Activated CD4-positive, alpha-beta T cell treated with anti-CD3 and anti-CD28 coated beads, Interleukin-2, amount 50 U/mL, for 1 hour (primary cell): ENCODE measurements at places on chromosomes 4 and X.

DNA sequence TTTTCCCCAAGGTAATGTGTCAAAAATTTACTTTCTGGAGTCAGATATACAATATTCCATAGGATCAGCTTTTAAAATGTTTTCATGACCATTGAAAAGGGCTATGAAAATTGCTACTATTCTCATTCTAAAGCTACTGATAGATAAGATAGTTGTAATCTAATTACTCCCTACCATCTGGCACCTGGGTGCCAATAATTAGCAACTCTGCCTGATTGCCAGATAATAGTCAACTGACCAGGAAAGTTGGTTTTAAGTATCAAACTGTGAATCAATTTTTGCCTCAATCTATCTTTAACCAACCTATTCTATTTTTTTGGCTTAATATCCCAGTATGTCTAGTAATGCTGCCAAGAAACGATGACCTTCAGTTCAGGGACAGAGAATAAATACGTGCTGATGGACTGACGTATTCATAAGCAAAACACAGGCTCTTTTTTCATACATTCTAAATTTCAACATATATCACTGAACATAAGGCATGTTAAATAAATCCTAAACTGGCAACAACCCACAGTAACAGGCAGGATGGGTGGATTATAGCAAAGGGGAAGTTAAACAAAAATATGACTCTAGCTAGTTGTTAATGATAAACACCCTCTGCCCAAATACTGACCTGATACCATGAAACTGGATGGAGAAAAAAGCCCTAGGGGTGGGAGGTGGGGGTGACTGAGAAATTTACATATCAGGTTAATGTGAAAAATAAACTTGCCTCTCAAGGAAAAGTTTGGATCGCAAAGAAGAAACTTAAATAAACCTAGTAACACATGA lies 18.2 kb downstream of the SH3RF1 start:
- no peak for DNase-seq

DNA sequence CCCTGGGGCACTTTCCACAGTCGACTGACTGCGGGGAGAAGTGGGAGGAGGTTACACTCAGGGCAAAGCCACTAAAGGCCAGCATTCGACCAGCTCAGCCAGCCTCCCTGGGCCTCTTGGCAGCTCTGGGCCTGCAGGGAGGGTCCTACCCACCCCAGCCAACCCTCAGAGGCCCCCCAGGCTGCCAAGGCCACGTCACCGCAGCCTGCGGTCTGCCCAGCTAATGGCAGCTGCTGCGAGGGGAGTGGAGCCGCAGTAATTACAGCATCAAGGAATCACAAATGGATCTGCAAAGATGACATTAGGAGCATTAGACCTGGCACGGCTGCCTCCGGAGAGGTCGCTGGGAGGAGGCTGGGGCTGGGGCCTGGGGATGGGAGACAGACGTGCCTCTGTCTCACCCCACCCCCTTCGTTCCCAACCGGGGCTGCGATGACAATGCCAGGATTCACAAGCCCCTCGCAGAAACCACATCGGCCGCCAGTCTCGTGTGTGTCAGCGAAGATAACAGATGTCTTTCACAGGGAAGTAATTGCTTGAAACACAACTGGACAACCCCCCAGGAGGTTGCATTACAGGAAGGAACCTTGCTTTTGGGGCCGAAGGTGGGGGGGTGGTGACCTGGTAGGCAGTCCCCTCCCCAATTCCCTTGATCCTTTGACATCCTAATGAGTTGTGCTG lies 367.6 kb downstream of the BCOR start:
- no peak for DNase-seq

DNA sequence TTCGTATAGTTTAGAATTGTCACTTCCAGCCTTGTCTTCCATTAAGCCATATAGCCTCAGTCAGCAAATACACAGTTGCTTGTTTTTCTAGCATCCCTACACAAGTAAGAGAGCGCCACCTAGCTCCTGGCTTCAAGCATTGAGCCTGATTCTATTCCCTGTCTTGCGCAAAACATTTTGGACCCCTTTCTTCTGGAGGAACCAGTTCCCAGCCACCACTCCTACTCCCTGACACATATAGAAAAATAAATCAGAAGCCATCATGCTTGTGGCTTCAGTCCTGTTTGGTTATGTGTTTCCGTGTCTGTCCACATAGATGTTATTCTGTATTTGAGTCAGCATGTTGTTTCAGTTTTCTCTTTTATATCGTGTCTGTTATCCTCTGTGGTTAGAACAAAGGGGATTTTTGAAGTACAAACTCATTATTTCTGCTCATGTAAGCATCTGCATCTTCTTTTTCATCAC lies 59.9 kb downstream of the GK start:
- DNase-seq = peak; percentile 30

DNA sequence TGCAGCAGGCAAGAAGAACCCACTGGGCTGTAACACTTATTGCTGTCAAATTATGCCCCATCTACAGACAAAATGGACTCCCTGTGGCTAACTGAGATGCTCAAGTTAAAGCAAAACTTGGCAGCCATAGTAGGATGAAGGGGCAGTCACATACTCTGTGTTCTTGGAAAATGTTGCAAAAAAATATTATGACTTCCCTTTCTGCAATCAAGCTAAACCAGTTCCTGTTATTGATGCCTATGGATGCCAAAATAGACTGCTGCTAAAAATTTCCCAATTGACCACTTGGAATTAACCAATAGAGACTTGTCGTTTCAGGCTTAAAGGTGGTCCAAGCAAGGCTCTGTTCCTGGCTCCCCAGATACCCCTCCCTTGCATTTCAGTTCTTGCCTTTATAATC lies 49.5 kb downstream of the IQCM start:
- no peak for DNase-seq

DNA sequence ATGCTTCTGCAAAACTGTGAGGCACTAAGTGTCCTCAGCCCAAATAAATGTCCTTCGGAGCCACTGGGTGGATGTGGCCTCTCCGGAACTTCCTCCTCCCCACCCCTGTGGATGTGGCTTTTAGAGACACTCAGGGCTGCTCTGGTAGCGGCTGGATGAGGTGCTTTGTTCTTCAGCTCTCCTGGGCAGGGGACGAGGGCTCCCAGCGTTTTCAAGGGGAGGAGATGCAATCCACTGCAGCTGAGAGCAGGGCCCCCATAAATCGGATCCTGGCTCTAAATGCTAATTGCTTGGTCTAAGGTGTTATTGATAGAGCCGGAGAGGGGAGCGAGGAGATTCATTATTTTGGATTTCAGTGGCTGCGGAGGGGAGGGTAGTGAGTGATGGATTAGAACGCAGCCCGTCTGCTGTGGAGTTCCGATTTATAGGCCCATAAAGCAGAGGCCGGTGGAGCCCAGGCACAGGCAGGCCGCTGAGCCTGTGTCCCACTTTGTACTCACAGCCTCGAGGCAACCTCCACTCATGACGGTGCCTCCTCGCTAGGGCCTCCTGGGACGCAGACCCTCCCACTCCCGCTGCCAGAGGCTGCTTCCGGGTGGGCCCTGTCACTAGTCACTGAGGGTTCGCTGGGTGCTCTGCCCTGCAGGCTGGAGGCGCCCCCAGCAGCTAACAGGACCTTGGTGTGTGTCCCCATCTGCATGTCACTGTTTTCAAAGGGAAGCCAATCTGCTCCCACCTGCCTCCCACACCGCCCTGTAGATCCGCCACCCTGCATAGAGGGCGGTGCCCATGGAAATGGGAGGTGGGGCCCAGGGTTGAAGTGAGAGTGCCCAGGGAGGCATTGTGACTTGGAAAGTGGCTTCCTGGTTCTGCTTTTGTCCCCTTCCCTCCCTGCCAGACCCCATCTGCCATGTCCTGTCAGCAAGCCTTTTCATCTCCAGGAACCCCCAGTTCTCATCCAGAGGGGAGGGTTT lies 135.4 kb upstream of the PSAPL1 start:
- DNase-seq = no peak
